ENCODE measurements at places on chromosomes 6 and 20.

GRCh38 chr6:126131246-126131645 lies 144.9 kb downstream of the TRMT11 start:
- H3K4me1 ChIP-seq, result no peaks in the 10 kb centered on the region
- no peak for DNase-seq
- no peak overlapping the region for H3K27ac ChIP-seq

DNA sequence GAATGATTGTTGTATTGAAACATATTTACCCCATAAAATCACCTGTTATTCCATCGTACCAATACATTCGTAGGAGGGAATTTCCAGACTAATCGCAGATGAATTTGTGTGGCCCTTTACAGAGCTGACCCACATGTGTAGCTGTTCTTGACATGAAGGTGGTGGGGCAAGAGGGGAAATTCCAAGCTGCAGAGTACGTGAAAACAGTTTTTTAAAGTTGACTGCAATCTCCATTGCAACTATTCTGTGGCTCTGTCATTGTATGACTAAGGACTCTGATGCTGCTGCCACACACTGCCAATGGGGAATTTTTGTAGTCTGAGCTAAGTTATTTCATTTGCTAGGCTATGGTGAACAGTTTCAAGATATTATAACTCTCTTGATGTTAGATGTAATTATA lies 46.4 kb upstream of the ADTRP start:
- peaks cover 49% of the 10 kb centered on the region for H3K27me3 ChIP-seq
- H3K4me1 ChIP-seq, result no peaks in the 10 kb centered on the region
- DNase-seq, result no peak
- H3K27ac ChIP-seq, result no peak overlapping the region
- peaks cover 4% of the 10 kb centered on the region for H3K36me3 ChIP-seq

GRCh38 chr6:24415753-24416152 lies 13.0 kb downstream of the MRS2 start:
- no peaks in the 10 kb centered on the region for H3K4me1 ChIP-seq
- no peak for DNase-seq
- H3K27ac ChIP-seq, result no peak overlapping the region
- no peak overlapping the region for H3K4me3 ChIP-seq
- peaks cover 54% of the 10 kb centered on the region for H3K36me3 ChIP-seq

- no peaks in the 10 kb centered on the region for H3K27me3 ChIP-seq
- H3K4me1 ChIP-seq, result peaks cover 7% of the 10 kb centered on the region
- H3K4me3 ChIP-seq, result no peak overlapping the region
- DNase-seq, result no peak
Measured at GRCh38 chr6:82179415-82179814, 68.1 kb downstream of the IBTK start.

GRCh38 chr6:93496548-93496947 lies 77.2 kb upstream of the EPHA7 start:
- DNase-seq, result no peak
- H3K27ac ChIP-seq, result no peak overlapping the region
- H3K27me3 ChIP-seq, result no peaks in the 10 kb centered on the region
- no peaks in the 10 kb centered on the region for H3K4me1 ChIP-seq

DNA sequence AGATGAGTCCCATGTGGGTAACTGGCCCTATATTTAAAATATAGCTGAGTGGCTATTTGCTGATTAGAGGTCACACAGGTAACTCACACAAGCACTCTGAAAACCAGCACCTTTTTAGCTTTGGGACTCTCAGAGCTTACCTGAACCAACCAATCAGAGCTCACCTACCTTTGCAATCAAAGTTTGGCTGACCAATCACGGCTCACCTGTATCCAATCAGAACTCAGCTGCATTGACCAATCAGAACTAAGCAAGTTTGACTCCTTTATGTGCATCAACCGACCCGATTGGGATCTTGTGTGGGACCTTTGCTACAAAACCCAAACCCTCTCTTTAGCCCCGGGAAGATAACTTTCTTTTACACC lies 106.8 kb upstream of the NXT1 start:
- H3K27ac ChIP-seq, result no peak overlapping the region
- H3K4me1 ChIP-seq, result no peaks in the 10 kb centered on the region
- no peak for DNase-seq
- peaks cover 8% of the 10 kb centered on the region for H3K27me3 ChIP-seq

DNA sequence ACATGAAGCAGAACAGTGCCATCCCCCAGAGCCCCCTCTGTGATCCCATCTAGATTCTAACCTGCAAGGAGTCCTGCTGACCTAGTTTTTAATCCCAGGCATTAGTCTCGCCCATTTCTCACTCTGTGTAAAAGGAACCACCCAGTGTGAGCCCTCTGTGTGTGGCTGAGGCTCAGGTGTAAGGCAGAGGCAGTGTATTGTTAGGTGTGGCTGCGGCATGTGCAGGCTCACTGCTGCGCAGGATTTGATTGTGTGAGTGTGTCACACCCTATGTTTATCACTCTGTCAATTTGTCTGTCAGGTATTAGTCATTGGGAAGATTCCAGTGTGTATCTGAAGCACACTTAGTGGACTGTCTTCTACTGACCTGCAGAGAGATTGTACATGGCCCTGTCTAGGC lies 13.7 kb upstream of the CST8 start:
- no peaks in the 10 kb centered on the region for H3K4me1 ChIP-seq
- no peak overlapping the region for H3K4me3 ChIP-seq
- no peaks in the 10 kb centered on the region for H3K27me3 ChIP-seq

- H3K36me3 ChIP-seq, result no peaks in the 10 kb centered on the region
- H3K27ac ChIP-seq, result no peak overlapping the region
- H3K27me3 ChIP-seq, result peaks cover 58% of the 10 kb centered on the region
- H3K4me3 ChIP-seq, result no peak overlapping the region
- H3K4me1 ChIP-seq, result no peaks in the 10 kb centered on the region
Measured at GRCh38 chr20:63068711-63069367, 62.1 kb upstream of the BHLHE23 start.

- H3K36me3 ChIP-seq, result peaks cover 2% of the 10 kb centered on the region
- DNase-seq, result no peak
- no peak overlapping the region for H3K4me3 ChIP-seq
Measured at GRCh38 chr6:154873546-154873945, 121.6 kb upstream of the TIAM2 start.

- H3K4me1 ChIP-seq, result peaks cover 37% of the 10 kb centered on the region
- H3K36me3 ChIP-seq, result peaks cover 6% of the 10 kb centered on the region
- H3K4me3 ChIP-seq, result no peak overlapping the region
- no peak for DNase-seq
Measured at GRCh38 chr6:35388772-35389352, 46.5 kb downstream of the PPARD start.

DNA sequence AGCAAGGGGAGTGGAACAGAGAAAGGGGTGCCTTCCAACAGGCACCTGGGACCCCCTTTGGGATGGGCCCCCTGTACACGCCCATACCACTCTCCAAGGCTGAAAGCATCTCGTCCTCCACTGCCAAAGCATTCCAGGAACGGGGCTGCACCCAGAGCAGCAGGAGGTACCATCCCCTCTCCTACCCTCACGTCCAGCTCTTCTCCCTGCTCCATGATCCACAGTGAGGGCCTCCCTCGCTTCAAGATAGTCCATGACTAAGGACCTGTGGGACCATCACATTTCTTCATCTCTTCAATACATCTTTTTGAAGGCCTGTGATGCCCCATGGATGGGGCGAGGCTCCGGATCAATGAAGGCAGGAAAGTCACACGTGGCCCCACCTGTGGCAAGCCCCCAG lies 209.9 kb downstream of the ANKRD60 start:
- H3K36me3 ChIP-seq, result no peaks in the 10 kb centered on the region
- no peak overlapping the region for H3K27ac ChIP-seq
- H3K27me3 ChIP-seq, result peaks cover 45% of the 10 kb centered on the region
- H3K4me3 ChIP-seq, result no peak overlapping the region
- peaks cover 5% of the 10 kb centered on the region for H3K4me1 ChIP-seq
- no peak for DNase-seq

DNA sequence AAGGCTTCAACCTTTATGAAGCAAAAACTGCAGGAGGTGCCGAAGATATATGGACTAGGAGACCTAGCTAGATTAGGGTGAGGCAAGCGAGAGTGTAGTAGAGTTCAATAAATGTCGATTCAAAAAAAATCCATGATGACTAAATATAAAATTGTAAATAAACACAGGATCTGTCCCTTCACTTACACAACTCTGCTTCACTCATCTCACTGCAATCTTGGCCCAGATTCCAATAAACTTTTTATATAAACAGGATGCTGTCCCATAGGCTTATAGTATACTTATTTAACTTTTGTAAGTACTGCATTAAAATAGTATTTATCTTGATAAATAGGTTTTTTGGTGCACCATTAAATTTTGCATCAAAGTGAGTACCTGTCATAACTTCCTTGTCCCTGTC lies 648.4 kb upstream of the NRSN1 start:
- H3K36me3 ChIP-seq, result no peaks in the 10 kb centered on the region
- H3K27me3 ChIP-seq, result no peaks in the 10 kb centered on the region
- no peak for DNase-seq

Data from central memory CD8-positive, alpha-beta T cell (primary cell).